ENCODE measurements at places on chromosomes 5 and 9.

DNA sequence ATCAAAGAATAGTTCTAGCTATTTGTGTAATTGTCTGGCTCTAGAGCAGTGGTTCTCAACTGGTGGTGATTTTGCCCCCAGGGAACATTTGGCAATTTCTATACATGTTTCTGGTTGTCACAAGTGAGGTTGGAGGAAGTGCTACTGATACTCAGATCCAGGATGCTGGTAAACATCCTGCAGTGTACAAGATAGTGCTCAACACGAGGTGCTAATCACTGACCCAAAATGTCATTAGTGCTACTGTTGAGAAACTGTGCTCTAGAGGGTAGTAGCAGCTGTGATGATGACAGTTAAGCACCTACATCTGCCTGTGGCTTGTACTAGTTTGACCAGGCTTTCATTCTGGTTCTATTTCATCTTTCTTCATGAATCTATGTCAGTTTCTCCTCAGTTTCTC is 22.1 kb downstream of the LRRC19 start:
- DNase-seq, result no peak

DNA sequence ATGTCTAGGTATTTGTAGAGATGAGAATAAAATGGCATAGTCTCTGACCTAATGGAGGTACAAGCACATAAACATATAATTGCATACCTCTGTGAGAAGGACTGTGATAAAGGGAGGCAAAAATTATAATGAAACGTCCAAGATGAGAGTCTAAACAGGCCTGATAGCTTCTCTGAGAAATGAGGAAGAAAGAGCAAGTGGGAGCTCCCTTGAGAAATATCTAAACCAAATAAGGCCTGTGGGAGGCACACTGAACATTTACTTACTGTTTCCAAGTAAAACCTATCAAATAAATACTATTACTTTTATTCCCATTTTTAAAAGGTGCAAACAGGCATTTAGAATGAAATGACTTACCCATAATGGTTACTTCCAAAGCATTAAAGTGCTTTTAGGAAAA is 125.6 kb upstream of the PAPPA start:
- no peak for DNase-seq

- DNase-seq, result no peak
Observed at GRCh38 chr5:58025809-58026208, 434.1 kb downstream of the PLK2 start.

DNA sequence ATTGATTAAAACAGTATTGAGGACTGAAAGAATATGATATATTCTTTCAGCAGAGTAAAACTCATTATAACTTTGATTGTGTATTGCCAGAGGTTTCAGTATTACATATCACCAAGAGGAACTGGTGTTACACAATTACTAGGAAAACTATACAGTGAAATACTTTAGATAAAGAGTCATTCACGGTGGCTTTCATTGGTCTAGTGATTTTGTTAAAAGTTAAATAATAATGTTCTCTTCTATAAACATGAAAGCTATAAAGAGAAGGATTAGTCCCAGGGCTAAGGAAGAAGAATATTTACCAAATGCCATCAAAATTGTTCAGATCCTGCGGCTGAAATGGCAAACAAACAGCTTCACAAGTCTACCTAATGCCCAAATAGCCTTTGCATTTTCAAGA is 306.2 kb downstream of the SEMA5A start:
- DNase-seq, result no peak

GRCh38 chr9:90916147-90916734 is 114.6 kb downstream of the SYK start:
- no peak for DNase-seq

- no peak for DNase-seq
Observed at GRCh38 chr9:113177251-113177650, 26.4 kb downstream of the SLC31A2 start.

- DNase-seq, result no peak
Observed at GRCh38 chr9:124784509-124784908, 7.6 kb downstream of the OLFML2A start.

GRCh38 chr5:156312897-156313694 is 13.9 kb upstream of the SGCD start:
- no peak for DNase-seq

GRCh38 chr5:1138445-1139245 is 26.8 kb upstream of the SLC12A7 start:
- no peak for DNase-seq

DNA sequence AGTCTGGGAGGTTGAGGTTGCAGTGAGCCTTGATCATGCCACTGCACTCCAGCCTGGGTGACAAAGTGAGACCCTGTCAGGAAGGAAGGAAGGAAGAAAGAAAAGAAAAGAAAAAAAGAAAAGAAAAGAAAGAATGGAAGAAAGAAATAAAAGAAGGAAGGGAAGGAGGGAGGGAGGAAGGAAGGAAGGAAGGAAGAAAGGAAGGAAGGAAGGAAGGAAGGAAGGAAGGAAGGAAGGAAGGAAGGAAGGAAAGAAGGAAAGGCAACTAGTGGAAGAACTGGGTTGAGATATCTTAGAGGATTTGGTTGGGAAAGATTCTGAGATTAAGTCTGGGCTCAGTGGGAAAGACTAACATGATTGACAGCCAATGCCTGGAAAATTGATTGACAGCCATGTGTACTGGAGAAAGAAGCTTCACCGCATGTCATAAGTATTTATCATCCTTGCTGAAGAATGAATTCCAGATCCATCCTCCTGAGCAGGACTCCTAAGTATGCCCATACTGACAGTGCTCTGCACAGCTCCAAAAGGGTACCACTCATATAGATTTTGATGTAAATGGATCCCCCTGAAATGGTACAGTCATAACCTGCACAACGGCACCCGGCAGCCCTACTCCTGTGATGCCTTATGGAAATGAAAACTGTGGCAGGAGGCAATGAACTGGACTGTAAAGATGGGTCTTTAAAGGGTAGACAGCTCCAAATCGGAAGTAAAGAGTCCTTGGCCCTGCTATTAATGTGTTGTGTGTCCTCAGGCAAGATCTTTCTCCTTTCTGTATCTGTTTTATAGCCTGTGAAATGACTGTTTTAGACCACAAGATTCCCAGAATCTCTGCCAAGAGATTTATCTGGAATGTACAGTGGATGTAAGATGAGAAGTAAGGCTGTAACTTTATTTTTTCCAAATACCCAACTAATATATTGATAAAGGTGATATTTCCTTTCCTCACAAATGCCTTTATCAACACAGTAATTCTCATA is 16.9 kb upstream of the ADRA1B start:
- no peak for DNase-seq

- DNase-seq, result no peak
Observed at GRCh38 chr5:16582081-16582480, 34.7 kb downstream of the RETREG1 start.

DNA sequence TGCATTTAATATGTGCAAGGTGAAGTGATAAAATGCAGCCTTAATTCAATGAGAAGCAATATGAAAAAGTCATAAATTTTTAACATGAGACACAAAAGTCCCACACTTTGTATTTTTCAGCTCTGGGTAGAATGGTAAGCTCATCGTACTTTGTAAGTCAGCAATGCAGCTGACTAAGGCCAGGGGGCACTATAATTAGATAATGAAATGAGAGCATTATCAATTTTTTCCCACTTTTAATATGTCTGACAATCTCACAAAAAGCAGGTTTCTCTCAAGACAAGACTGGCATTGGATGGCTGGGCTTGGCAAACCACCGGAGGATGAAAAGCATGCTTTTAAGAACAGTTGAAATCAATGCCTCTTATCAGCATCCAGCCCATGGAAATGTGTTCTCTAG is 162.8 kb downstream of the FAM174A start:
- no peak for DNase-seq

DNA sequence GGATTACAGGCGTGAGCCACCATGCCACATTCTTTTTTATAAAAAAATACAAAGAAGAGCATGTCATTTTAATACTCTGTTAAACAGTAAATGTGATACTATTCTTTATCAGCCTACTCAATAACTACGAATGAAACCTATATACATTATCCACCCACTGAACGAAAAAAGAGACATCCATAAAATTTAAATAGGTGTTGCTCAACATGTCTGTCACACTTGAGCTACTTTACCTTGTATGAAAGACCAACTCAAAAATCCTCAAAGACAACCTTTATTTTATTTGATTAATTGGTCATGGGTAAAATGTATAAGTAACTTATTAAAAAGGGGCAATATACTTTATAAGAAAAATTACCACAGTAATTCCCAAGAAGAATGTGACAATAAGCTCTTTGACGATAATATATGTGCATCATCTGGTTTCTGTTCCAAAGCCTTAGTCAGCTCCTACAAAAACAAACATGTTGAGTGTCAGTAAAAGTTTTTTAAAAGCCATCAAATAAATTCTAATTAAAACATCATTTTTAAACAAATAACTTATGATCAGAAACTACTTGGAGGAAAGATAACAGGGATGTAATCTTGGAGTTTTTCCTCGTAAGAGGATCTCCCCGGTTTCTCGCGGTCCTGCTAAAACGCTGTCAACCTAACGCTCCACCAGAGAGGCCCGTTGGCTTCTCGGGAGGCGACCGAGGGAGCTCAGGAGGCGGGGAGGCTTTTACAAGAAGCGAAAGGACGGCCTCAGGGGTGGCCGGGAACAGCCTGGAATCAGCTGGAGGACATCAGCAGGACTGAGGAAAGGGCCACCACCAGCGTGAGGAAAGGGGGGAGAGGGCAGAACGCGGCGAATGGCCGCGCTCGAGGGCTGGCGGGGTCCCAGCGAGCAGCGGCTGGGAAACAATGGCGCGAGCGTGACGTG is 13.5 kb upstream of the ANKRD18B start:
- peak; percentile 36 for DNase-seq

GRCh38 chr9:101465326-101465915 is 29.8 kb upstream of the ALDOB start:
- no peak for DNase-seq

- DNase-seq, result no peak
Observed at GRCh38 chr5:65989158-65989557, 62.8 kb downstream of the ERBIN start.

DNA sequence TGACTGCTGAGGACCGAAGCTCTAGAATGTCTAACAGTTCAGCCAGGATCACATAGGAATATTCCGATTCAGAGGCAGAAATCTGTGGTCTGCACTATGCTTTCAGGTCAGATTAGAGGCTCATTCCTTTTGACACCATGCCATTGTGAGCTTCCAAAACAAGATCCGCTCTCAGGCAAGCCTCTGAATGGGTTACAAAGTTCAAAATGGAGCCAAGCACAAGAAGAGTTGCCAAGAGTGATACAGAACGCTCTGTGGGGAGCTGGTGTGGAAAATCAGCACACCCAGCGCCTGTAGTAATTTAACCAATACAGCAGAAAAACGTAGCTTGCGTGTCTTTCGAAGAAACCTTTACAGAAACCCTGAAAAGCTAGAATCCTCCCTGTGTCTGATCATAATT is 33.3 kb upstream of the FAT2 start:
- no peak for DNase-seq

DNA sequence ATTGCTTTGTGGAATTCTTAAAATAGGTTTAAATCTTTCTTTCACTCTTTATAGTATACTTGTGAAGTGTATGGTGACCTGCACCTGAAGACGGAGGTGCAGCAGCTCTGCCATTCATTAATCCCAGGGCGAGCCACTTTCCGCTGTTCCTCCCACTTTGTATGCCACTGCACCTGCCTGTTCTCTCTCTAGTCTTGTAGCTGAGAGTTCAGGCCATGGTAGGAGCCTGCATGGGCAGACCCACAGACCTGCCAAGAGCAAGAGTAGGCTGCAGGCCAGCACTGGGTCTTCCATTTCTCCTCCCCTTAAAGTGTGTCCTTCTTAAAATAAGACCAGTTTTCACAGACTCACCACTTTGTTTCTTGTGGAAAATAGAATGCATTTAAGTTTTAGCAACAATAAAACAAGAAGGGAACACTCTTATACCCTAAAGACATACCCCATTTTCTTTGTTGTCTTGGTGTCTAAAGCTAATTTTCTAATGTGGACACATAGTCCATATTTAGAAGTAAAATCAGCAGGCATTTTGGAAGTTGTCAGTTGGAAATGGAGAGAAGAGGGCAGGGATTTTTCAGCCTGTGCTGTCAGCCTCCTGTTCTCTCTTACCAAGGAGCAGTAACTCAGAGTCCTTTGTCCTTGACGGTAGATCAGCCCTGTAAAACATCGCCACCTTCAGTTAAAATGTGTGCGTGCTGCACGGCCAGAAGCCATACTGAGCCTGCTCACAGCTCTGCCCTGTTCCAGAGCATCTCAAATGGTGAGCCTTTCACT is 103.2 kb downstream of the SNCAIP start:
- DNase-seq, result no peak

DNA sequence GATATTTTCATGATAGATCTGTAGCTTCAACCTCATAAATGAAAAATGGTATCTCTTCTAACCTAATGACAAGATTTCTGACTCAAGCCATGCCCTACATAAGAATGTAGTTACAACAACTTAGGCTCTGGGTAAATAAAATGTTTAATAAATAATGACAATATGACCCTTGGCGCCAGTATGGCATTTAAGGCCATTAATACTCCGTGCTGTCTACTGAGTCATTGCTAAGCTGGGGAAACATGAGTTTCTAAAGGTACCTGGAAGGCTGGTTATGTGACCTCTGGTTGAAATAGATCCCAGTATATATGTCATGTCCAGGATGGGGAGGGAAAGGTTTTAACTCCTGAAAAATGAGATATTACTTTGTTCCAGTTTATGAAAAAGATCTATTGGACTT is 58.0 kb upstream of the CEMIP2 start:
- no peak for DNase-seq

- DNase-seq, result no peak
Observed at GRCh38 chr5:167177736-167178135, 1113.7 kb upstream of the WWC1 start.

DNA sequence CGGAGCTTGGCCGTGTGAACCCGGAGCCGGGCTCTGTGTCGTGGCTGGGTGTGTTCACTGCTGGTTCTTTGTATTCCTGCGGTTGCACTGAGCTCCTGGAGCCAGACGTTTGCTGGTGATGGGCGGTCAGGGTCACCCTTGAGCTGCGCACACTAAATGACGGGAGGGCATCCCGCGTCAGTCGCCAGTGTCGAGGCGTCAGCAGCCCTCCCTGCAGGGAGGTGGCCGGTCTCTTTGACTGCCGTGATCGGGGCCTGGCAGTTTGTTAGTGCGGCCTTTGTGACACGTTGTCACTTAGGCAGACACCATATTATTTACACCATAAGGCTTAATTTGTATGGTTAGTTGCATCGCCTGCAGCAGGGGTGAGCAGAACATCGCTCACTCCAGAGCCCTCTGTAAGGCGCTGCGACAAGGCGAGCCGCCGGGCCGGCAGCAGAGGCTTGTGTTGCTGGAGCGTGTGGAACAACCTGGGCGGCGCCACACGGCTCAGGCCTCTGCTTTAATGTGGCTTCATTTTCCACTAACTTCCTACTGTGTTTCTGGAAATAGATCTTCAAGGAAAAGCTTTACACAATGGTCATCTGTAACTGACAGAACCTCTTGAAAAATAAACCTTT is 8.3 kb downstream of the NDUFS6 start:
- no peak for DNase-seq

Measured in stimulated activated CD4-positive, alpha-beta T cell treated with anti-CD3 and anti-CD28 coated beads, Interleukin-4, amount 100 ng/mL, for 48 hours (primary cell).